Mesothelial cell of epicardium (in vitro differentiated cells): ENCODE measurements at places on chromosomes 7 and 10.

DNA sequence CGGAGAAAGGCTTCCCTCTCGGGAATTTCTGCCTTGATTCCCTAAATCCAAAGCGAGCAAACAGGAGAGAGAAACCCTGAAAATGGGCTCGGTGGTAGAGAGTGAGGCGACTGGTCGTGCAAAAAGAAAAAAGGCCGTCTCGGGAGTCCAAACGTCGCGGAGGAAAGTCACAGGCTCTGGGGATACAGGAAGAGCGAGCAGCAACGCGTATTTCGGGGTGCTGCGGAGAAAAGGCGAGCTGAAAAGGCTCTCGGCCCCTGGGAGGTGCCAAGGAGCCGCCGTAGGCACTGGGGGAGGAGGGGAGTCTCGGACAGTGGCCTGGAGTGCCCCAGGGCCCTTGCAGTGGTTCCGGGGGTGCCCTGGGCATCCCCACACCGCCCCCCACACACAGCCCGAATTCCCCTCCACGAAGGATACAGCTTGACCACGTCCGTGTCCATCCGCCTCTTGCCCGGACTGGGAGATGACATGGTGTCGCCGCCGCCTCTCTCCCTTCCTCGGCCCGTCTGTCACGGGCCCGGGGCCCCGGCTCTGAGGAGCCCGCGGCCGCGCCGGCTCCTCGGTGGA is 591 bp downstream of the UBE2H start:
- no peak for DNase-seq
- H3K4me1 ChIP-seq, result peaks cover 17% of the 10 kb centered on the region
- H3K27me3 ChIP-seq, result no peaks in the 10 kb centered on the region
- no peak overlapping the region for H3K4me3 ChIP-seq
- no peak overlapping the region for H3K27ac ChIP-seq

GRCh38 chr7:92415225-92415624 is 32.1 kb upstream of the GATAD1 start:
- no peak for DNase-seq
- H3K4me3 ChIP-seq, result no peak overlapping the region
- no peaks in the 10 kb centered on the region for H3K36me3 ChIP-seq
- H3K27me3 ChIP-seq, result peaks cover 1% of the 10 kb centered on the region

GRCh38 chr10:125521721-125522680 is 161.0 kb downstream of the TEX36 start:
- no peak for DNase-seq
- H3K27ac ChIP-seq, result no peak overlapping the region
- H3K4me1 ChIP-seq, result no peaks in the 10 kb centered on the region
- no peaks in the 10 kb centered on the region for H3K36me3 ChIP-seq

GRCh38 chr10:113849140-113849803 is 4.6 kb downstream of the DCLRE1A start:
- peaks cover 14% of the 10 kb centered on the region for H3K4me1 ChIP-seq
- H3K27me3 ChIP-seq, result no peaks in the 10 kb centered on the region
- peaks cover 6% of the 10 kb centered on the region for H3K36me3 ChIP-seq
- H3K4me3 ChIP-seq, result no peak overlapping the region
- no peak for DNase-seq
- H3K27ac ChIP-seq, result no peak overlapping the region

- peak within 1 kb of the TSS; percentile 76 for H3K27ac ChIP-seq
- peak within 1 kb of the TSS; percentile 67 for H3K4me3 ChIP-seq
- DNase-seq, result peak; percentile 93
- H3K4me1 ChIP-seq, result peaks cover 52% of the 10 kb centered on the region
- H3K36me3 ChIP-seq, result peaks cover 2% of the 10 kb centered on the region
- peaks cover 79% of the 10 kb centered on the region for H3K27me3 ChIP-seq
Measured at GRCh38 chr7:101165075-101165957, at the start of gene VGF. Gene VGF (minus strand): TSS chr7:101165569. CDS start chr7:101164843, 726 bp downstream.

- H3K36me3 ChIP-seq, result no peaks in the 10 kb centered on the region
- no peak overlapping the region for H3K4me3 ChIP-seq
- H3K27me3 ChIP-seq, result no peaks in the 10 kb centered on the region
Measured at GRCh38 chr10:132916956-132917666, 25.3 kb downstream of the CFAP46 start.

GRCh38 chr10:104993085-104993484 is 352.0 kb downstream of the SORCS3 start:
- no peaks in the 10 kb centered on the region for H3K36me3 ChIP-seq
- peaks cover 28% of the 10 kb centered on the region for H3K27me3 ChIP-seq
- no peak for DNase-seq
- no peak overlapping the region for H3K27ac ChIP-seq
- no peaks in the 10 kb centered on the region for H3K4me1 ChIP-seq

- H3K36me3 ChIP-seq, result no peaks in the 10 kb centered on the region
- no peak for DNase-seq
- peaks cover 2% of the 10 kb centered on the region for H3K27me3 ChIP-seq
Measured at GRCh38 chr7:78333530-78334425, 535.2 kb downstream of the PHTF2 start.

GRCh38 chr7:50166997-50167965 is 74.2 kb upstream of the ZPBP start:
- no peaks in the 10 kb centered on the region for H3K4me1 ChIP-seq
- peaks cover 11% of the 10 kb centered on the region for H3K27me3 ChIP-seq
- no peak overlapping the region for H3K4me3 ChIP-seq
- H3K27ac ChIP-seq, result no peak overlapping the region
- H3K36me3 ChIP-seq, result no peaks in the 10 kb centered on the region

GRCh38 chr7:101990811-101991418 is 173.5 kb downstream of the CUX1 start:
- H3K4me3 ChIP-seq, result no peak overlapping the region
- peaks cover 17% of the 10 kb centered on the region for H3K4me1 ChIP-seq
- no peaks in the 10 kb centered on the region for H3K27me3 ChIP-seq
- H3K36me3 ChIP-seq, result peaks cover 9% of the 10 kb centered on the region
- DNase-seq, result no peak

GRCh38 chr10:122182308-122182707 is 88.8 kb upstream of the BTBD16 start:
- H3K27ac ChIP-seq, result no peak overlapping the region
- no peaks in the 10 kb centered on the region for H3K27me3 ChIP-seq
- DNase-seq, result no peak
- H3K4me3 ChIP-seq, result no peak overlapping the region
- no peaks in the 10 kb centered on the region for H3K36me3 ChIP-seq

DNA sequence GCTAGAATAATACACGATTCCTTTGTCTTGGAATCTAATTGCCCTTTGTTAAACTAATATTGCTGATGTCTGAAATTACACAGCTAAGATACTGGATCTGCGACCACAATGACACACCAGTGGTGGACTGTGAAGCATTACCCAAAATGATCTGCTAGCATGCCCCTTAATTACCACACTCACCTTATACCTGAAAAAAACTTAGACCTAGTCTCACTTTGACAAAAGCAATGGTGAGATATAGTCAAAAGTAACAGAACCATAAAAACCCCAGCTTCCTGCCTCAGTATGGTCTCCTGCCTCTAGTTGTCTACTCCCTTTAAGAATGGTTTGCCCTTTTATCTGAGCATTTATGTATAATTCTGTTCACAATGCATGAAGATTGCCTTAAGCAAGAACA is 20.8 kb upstream of the ERVW-1 start:
- peaks cover 31% of the 10 kb centered on the region for H3K36me3 ChIP-seq
- no peak overlapping the region for H3K27ac ChIP-seq
- no peak overlapping the region for H3K4me3 ChIP-seq
- no peaks in the 10 kb centered on the region for H3K27me3 ChIP-seq
- H3K4me1 ChIP-seq, result no peaks in the 10 kb centered on the region

GRCh38 chr10:128747582-128748346 is 621.5 kb upstream of the MKI67 start:
- H3K27ac ChIP-seq, result no peak overlapping the region
- H3K4me3 ChIP-seq, result no peak overlapping the region
- no peak for DNase-seq
- H3K4me1 ChIP-seq, result peaks cover 16% of the 10 kb centered on the region

- peaks cover 8% of the 10 kb centered on the region for H3K36me3 ChIP-seq
- no peak for DNase-seq
- H3K4me3 ChIP-seq, result no peak overlapping the region
Measured at GRCh38 chr7:594212-594913, 74.7 kb upstream of the PDGFA start.

GRCh38 chr7:151341357-151342101 is at the start of gene NUB1:
Gene NUB1 (plus strand): TSS chr7:151341812. CDS start chr7:151345350, 3,538 bp downstream.
- H3K27ac ChIP-seq, result peak within 1 kb of the TSS; percentile 30
- peaks cover 11% of the 10 kb centered on the region for H3K4me1 ChIP-seq
- DNase-seq, result peak; percentile 87
- peak within 1 kb of the TSS; percentile 72 for H3K4me3 ChIP-seq

DNA sequence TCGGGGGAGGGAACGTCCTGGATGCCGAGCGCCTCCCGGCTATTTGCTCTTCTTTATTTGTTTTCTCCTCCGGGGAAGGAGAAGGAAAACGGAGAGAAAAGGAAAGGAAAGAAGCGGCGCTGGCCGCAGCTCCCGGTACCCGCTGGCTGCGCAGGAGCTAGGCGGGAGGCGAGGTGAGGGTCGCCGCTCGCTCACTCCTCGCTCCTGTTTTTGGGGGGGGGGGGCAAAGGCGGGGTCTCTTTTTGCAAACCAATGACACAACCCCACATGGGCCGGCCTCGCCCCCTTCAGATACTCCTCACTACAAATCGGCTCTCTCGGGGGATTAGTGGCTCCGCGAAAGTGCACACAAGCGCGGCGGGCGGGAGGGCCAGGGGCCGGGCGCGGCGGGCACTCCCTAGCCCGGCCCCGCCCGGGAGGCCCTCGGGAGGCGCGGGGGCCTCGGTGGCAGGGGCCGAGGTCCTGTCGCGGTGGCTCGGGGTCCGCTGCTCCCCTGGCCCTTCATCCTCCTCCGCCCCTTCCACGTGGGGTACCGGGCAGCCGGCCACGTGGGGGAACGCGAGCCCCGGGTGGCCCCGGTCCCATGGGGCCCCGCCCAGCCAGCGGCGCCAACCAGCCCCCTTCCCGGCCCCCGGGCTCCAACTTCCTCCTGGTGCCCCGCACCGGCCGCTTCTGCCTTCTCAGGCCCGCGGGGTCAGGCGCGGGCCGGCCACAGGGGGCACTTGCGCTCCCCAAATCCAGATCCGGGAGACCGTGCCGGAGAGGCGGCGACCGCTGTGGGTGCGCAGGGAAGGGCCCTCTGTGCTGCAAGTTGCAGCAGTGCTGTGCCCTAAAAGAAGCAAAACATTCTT is 718 bp upstream of the CTBP2 start:
- no peaks in the 10 kb centered on the region for H3K36me3 ChIP-seq
- peak; percentile 74 for DNase-seq
- H3K27ac ChIP-seq, result peak overlapping the region; percentile 89
- H3K4me1 ChIP-seq, result peaks cover 36% of the 10 kb centered on the region
